ENCODE measurements at places on chromosomes 5 and 9.

- DNase-seq = no peak
These were observed 6.1 kb upstream of the OTP start for GRCh38 chr5:77644371-77645157.

- no peak for DNase-seq
These were observed 221.2 kb upstream of the ANKH start for GRCh38 chr5:15092801-15093200.

- DNase-seq = no peak
These were observed 13.0 kb downstream of the CD74 start for GRCh38 chr5:150399524-150400211.

DNA sequence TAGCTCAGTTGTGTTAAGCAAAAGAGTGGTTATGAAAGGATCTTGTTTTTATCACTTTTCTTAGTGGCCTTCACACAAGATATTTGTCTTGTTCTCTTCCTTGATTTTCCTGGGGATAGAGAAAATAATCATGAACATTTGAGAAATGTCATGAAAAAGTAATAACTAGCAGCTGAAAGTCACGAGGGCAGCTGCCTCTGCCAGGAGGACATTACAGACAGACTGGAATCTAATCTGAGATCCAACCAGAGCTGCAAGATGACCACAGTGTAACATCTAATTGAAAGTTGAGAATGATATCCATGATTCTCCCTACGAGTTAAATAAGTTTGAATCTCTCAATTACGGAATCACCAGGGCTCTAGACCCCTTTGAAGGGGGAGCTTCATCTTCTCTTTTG lies 274.9 kb downstream of the ARHGAP26 start:
- no peak for DNase-seq

- DNase-seq = no peak
These were observed 159.4 kb upstream of the CCNH start for GRCh38 chr5:87572090-87572489.

- DNase-seq = no peak
These were observed 10.2 kb downstream of the DOCK8 start for GRCh38 chr9:224582-225520.

GRCh38 chr9:93574900-93575795 lies 1.2 kb upstream of the PHF2 start:
- DNase-seq = no peak

GRCh38 chr5:171421331-171422262 lies 2.1 kb downstream of the FGF18 start:
- DNase-seq = no peak

DNA sequence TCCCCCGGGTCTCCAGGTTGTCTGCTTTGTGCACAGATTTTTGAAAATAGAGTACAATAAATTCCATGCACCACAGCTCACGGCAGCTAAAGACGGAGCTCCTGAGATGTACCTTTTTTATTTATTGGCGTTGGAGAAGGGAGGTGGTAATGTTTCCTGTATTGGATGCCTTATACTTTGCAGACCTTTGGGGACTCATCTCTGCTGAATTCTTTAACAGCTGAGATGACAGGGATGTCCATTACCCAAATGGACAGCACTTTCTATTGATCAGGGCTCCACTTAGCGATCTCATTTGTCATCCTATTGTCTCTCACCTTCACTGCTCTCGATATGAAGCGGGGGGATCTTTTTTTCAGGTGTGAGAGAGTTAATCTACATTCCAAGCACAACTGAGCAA lies 137.8 kb downstream of the EFNA5 start:
- DNase-seq = no peak

DNA sequence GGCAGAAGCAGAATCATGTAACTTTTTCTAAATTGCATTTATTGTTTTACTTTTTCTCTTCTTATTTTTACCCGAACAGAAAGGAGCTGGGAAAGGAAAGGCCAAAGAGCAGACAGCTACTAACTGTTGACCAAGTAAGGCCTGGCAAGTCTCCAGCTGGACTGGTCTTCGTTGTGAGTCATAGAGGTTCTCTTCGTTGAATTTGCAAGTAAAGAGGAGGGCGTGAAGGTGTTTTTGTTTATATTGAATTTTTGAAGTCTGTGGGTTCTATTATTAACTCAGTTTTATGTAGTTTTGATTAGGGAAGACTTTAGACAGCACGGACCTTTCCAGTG lies 416.5 kb upstream of the CCNH start:
- no peak for DNase-seq

- DNase-seq = no peak
These were observed 872.7 kb downstream of the EFNA5 start for GRCh38 chr5:106797996-106798395.

DNA sequence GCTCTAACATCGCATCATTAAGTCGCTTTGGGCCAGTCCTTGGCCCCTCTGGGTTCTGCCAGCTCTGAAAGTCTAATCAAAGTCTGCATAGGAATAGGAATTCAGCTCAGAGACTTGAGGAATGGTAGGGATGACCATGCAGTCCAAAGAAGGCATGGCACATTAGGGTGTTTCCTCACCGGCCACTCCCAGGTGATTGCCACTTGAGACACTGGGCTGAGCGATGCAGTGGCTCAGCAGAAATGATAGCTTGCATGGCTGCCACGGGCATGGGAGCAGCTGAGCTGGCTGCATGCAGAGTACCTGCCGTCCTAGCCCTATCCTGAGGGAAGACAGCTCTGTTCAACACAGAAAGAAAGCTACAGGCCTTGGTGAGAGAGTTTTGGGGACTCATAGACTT lies 28.8 kb downstream of the AFAP1L1 start:
- DNase-seq = no peak

DNA sequence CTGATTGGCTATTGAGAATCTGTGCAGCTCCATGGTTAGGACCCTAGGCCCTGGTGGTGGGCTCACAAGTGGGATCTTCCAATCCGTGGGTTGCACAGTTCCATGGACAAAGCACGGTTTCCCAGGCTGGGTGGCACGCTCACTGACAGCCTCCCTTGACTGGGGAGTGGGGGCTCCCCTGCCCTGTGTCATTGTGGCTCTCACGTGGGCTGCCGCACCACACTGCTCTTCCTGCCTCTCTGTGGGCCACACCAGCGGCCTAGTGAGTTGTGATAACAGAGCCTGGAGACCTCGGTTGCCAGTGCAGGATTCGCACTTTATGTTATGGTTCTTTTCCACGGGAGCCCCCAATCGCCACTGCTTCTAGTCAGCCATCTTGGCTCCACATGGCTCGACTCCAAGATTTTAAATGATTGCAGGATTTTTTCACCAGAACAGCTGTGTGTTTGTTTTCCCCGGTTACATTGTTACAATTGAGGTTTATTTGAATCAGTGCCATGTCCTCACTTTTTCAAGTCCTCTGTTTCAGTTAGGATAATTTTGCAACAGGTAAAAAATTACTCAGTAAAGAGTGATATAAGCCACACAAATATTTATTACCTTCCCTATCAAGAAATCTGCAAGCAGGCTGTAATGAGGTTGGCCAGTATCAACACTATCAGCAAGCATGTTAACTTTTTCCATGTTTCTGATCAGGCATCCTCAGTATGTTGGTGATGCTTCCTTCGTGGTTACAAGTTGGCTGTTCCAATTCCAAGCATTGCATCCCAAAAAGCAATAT lies 253.8 kb downstream of the ZNF608 start:
- DNase-seq = no peak

DNA sequence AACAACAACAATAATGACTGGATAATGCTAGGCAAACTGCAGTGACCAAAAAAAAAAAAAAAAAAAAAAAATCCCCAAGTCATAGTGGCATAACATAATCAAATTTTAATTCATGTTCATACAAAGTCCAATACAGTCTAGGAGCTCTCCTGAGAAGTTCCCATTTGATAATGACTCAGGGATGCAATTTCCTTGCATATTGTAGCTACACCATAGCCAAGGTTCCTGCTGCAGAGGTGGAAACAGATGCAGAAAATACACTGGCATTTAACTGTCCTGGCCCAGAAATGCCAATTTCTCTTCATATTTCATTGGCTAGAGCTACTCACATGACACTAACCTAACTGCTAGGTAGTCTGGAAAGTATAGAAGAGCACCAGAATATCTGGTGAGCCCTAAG lies 72.2 kb upstream of the SLC12A2 start:
- no peak for DNase-seq

DNA sequence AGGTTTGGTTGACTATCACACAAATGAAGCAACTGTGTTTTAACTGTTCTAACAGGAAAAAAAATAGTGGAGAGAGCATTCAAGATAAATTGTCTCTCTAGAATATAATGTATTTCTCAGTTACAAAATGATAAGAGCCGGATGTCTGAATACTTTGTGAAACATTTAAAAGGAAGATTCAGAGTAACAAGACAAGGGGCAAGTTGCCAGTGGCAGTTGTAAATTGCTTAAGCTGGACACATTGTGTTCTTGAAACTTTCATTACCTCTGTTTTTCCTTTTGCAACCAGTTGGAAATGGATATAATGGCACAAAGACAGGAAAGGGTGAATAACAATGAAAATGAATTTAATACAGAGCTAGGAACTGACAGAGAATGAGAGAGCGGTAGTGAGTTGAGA lies 15.2 kb upstream of the TBCA start:
- DNase-seq = no peak

GRCh38 chr9:122779181-122779580 lies 9.6 kb upstream of the OR5C1 start:
- no peak for DNase-seq

DNA sequence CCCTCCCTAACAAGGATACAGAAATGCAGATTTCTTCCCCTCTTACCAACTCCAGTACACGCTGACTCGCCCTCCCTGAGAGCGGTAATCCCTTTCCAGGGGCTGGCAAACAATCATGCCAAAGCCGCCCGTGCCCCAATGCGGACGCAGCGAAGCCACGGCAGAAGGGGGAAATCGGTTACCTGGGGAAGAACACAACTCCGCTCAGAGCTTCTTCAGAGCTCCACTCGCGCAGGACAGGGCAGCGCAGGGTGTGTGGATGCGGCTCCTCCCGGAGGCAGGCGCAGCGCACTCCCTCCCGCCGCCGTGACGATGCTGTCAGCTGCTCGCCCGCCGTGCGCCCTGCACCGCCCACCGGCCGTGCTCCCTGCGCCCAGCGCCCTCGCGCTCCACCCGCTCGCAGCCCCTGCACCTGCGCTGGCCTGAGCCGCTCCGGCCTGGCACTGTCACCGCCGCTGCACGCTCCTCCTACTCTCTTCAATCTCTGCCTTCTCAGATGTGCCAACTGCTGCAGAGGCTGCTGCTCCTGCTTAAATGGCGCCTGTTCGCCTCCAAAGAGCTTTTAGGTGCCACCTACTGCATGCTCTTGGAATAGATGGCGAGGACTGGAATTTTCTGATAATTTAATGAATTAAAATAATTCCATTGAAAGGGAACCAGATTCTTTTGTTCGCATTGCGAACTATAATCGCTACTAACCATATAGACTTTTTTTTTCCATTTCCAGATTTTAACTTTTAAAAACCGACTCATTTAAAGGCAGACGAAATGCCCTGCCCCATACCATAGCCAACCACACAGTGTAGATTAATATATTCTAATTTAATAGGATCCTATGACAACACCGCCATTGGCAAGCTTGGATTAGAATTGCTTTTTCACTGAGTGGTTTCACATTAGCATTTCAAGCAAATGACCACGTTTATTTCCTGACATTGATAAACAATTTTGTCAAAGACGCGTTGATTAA lies at the start of gene DIRAS2:
Gene DIRAS2 (minus strand): TSS at position 255 of the 970 bp plus-strand sequence. CDS start 28,997 bp downstream, outside the sequence.
- no peak for DNase-seq

DNA sequence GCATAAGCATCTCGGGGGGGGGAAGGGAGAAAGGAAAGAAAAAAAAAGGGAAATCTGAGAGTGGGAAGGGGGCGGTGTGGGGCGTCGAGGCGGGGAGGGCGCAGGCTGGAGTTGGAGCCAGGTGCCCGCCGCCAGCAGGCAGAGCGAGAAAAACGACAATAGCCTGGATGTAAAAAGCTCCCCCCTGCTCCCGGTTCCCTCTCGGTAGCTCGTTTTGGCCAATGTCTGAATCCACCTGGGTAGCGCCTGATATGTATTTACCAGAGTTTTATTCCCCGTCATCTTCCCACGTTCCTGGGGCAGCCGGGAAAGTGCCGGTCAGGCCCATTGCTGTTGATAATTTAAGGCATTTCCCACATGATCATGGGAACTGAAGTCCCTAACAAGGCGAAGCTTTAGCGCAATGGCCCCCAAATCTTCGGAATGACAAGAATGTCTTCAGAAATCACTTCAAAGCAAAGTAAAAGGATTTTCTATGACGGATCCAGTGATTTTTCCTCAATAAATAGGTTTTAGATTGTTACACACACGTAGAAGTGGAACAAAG lies 3.0 kb upstream of the OTP start:
- DNase-seq = no peak

DNA sequence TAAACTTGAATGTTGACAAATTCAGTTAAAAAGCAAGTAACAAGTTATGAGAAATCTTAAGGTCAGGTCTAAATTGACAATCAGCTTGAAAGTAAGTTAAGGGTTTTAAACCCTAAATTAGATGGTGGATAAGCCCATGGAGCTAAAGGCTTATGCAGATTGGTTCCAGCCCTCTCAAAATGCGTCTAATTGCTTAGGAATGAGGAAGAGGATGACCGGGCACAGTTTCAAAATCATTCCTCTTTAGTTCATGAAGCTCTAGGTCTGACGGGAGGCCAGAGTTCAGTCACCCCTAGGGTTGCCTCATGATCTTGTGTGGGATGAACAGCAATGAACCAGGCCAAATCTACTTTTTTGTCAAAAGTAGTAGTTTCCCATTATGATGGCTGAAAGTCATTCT lies 75.4 kb downstream of the SLC38A9 start:
- peak; percentile 6 for DNase-seq

- DNase-seq = no peak
These were observed 344.0 kb downstream of the PRR16 start for GRCh38 chr5:120808135-120808534.
